ENCODE measurements at places on chromosomes 1 and 21.

DNA sequence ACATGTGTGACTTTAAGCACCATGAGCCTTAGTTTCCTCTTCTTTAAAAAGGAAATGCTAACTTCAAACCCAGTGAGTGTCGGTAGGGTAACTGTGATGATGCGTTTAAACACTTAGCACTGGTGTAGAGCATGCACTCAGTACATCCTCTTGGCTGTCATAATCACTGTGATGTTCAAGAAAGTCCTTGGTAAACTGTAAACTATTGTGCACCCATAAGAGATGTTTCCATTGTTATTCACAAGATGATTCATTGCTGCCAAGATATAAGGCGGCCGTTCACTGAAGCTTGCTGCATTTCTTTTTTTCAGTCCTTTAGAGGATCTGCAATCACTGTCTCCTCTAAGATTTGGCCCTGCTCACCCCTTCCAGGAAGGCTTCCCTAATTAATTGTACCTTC is 61.8 kb upstream of the DAB1 start:
- DNase-seq = no peak

DNA sequence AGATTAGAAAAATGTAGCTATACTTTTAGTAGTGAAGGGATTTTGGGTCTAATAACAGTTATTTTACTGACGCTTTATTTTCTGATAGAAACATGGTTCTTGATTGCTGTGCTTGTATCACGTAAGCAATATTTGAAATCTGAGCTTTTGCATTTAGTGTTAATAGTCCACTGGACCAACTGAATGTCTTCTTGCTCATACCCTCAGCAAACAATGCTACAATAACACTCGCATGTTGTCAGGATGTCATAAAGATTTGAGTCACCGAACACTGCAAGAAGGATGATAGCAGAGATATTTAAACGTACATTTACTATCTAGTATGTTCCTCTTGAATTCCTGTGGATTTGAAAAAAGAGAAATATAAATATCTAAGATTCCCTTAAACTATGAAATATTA is 7.5 kb downstream of the DYRK1A start:
- DNase-seq = no peak

DNA sequence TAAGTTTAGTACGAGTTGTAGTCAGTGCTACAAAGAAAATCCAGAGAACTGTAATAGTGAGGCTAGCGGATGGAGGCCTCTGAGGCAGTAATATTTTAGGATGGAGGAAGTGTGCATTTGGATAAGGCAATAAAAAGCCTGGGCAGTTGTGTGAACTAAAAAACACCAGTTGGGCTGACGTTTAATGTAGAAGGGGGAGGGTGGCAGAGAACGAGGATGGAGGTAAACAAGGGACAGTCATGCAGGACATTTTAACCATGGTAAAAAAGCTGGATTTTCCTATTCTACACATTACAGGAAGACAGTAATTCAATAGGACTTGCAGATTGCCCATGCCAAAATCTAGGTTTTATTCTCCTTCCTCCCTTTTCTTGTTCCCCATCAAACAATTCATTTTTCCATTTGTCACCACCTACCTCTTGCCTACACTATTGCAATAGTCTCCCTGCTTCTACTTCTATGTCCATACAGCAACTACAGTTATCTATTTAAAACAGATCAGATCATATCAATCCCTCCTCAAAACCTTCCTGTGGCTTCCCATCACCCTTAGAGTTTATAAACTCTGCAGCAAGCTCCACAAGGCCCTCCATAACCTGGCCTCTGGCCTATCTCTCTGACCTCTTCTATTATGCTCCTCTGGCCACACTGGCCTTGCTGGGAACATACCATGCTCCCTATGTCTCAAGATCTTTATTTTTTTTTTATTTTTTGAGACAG is 27.7 kb downstream of the ERO1B start:
- no peak for DNase-seq

- DNase-seq = no peak
These were observed 23.1 kb downstream of the USP25 start for GRCh38 chr21:15752763-15753407.

- no peak for DNase-seq
These were observed 36.3 kb upstream of the CLIC4 start for GRCh38 chr1:24708938-24709337.

Measured in CD4-positive, alpha-beta T cell treated with Interleukin-6 at 100 ng/mL for 8 hours (primary cell).